ENCODE measurements at places on chromosomes 11 and 22.
A peak's percentile ranks its signal among the peaks of the same experiment; 100 is the strongest.

- DNase-seq: no peak
Measured at GRCh38 chr11:64718084-64718779, 4.8 kb downstream of the NRXN2 start.

DNA sequence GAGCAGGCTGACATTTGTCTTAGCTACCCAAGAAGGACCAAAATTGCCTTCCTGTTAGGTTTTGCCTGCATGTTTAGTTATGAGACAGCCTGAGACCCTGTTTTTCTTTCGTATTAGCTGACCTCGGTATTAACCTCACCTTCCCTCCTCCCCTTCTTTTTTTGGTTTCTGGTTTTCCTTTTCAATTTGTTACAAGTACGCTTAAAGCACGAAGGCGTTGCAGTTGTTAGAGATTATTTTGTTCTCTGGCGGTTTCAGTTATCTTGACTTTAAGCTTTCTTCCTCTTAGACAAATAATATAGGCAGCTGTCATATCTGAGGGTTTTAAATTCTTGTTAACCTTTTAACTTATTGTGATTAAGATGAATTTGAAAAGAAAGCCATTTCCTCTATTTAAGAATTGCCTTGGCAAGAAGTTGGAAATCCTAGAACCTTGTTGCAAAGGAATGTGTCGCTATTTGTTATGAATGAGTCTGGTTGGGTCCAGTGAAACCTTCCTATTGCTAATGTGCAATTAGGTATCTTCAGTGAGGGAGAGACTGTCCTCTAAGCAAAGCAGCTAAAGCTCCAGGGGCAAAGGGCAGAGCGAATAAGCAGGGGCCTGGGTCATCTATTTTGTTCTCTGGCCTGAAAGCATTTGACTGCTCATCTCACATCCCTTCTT, 45.7 kb downstream of the PACS1 start:
- no peak for DNase-seq

GRCh38 chr22:34709641-34710040, 356.3 kb upstream of the ISX start:
- DNase-seq: no peak

- DNase-seq: peak; percentile 68
Measured at GRCh38 chr11:34267013-34267412, 90.8 kb downstream of the ABTB2 start.

DNA sequence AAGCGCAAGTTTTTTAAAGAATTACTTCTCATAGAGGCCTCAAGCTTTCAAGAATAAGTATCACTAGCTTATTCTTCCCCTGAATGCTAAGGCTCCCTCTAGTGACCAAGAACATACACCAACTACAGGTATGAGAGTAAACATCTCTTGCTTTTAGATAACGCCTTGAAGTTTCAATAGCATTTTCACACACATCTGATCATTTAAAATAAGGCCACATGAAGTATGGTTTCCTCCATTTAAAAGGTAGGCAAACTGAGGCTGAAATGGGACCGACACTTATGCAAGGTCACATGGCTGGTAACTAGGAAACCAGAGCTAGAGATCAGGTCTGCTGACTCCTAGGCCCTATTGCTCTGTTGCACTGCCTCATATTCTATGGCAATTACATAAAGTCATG, 66.5 kb downstream of the CCDC34 start:
- peak; percentile 12 for DNase-seq

- no peak for DNase-seq
Measured at GRCh38 chr11:134528453-134528852, 116.4 kb upstream of the B3GAT1 start.

- no peak for DNase-seq
Measured at GRCh38 chr11:112899235-112900006, 61.8 kb upstream of the NCAM1 start.

- DNase-seq: no peak
Measured at GRCh38 chr11:57541169-57541568, 3.8 kb downstream of the SMTNL1 start.

DNA sequence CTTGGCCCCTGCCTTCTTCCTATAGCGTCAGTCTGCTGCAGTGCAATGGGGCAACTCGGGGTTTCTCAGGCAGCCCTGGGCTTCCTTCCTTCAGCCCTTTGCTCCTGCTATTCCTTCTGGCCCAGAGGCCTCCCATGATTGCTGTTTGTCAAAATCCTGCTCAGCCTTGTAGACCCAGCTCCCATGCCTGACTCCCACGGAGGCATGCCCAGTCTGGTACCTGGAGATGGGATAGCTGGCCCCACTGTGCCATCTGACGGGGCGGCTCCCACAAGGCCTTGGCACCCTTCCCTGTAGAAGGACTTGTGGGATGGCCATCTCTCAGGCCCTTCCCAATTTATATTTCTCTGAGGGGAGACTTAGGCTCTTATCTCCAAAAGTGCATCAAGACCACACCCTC, 590 bp upstream of the CD6 start:
- DNase-seq: no peak

DNA sequence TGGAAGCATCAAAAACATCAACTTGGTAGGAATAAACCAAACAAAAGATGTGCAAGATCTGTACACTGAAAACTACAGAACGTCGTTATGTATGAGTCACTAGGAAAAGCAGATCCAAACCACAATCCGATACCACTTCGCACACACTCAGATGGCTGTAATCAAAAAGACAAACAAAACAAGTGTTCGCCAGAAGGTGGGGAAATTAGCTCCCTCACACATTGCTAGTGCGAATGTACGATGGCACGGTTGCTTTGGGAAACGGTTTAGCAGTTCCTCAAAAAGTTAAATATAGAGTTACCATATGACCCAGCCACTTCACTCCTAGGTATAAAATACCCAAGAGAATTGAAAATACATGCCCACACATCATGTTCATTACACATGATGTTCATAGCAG, 14.8 kb upstream of the CARD10 start:
- peak; percentile 16 for DNase-seq

- DNase-seq: no peak
Measured at GRCh38 chr11:130000552-130001176, 2.0 kb downstream of the PRDM10 start.

DNA sequence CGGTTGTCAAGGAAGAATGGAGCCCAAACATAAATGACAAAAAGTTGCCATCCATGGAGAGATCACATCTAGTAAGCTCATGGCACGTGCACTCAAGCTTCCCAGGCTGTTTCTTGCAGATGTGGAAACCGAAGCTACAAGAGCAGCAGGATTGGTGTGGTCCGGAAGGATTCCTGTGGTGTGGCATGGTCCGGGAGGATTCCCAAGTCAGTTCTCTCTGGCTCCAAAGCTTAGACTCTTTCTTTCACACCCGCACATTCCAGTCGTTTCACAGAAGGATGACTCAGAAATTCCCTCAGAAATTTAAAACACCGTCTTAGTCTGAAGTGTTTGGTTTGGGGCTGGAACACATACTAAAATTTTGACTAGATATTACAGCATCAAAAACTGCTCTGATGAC, 78.0 kb upstream of the DRD2 start:
- DNase-seq: no peak

DNA sequence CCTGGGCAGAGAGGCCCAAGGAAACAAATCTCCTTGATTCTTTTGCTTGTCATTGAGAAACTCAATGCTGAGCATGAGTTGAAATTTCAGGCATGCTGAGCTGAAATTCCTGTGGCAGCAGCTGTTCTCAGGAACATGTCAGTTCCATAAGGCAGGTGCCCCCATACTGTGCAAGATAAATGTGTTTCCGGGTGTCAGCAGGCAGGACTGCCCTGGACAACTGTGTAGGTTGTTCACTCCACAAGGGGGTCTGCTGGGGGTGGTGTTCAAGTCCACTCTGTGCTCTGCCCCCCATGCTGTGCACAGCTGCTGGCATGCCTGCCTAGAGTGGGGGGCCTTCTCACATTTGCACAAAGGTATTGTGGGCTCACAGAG, 133.7 kb downstream of the CTTN start:
- no peak for DNase-seq

- DNase-seq: no peak
Measured at GRCh38 chr11:61820174-61820573, 3.4 kb upstream of the FADS1 start.

- no peak for DNase-seq
Measured at GRCh38 chr11:102166175-102167064, 56.2 kb downstream of the YAP1 start.

GRCh38 chr22:39080052-39080762, 3.1 kb downstream of the APOBEC3G start:
- no peak for DNase-seq

GRCh38 chr11:98183034-98183433, 837.7 kb upstream of the CNTN5 start:
- no peak for DNase-seq

- no peak for DNase-seq
Measured at GRCh38 chr11:107564877-107565218, 687 bp downstream of the ALKBH8 start.

GRCh38 chr11:66889960-66890359, 33.1 kb downstream of the LRFN4 start:
- no peak for DNase-seq

- peak; percentile 76 for DNase-seq
Measured at GRCh38 chr11:11531131-11531908, 90.5 kb downstream of the GALNT18 start.

DNA sequence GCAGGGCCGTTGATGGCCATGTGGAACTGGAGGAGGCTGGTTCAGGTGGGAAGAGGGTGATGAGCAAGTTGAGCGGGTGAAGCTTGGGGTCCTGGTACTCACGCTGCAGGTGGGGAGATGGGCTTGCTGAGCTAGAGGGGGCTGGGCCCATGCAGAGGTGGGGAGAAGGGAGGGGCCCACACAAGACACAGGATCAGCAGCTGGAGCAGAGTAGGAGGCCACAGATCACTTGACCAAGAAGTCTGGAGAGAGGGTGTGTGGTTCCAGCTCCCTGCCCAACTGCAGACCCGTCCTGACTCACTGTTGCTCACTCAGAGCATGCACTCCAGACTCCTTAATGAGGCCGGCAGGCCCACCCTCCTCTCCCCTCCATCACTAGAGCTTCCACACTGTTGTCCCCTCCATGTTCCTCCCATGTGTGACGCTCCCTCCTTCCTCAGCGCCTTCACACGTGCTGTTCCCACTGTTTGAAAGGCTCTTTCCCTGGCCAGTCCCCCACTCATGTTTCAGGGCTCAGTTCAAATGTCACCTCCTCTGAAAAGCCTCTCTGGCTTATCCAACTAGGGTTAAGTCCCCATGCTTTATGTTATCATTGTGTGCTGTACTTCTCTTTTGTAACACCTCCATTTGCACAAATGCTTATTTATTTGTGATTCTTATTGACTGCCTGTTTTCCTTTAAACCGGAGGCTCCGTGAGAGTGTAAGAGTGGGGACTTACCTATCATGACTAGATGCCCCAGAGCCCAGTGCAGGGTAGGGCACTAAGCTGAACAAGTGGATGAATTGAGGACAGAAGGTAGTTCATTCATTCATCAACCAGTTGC, 2.3 kb downstream of the CCDC86 start:
- DNase-seq: no peak

GRCh38 chr11:32034680-32035079, 56.2 kb upstream of the RCN1 start:
- no peak for DNase-seq
